ENCODE measurements at places on chromosomes 2 and 18. TPM values are rescaled to one million over a fixed set of nuclear protein-coding genes. Genes with fewer than 3 reads are reported as not detected.

GRCh38 chr2:232027530-232027929 lies 66.0 kb downstream of the DIS3L2 start:
- no peak for DNase-seq

DNA sequence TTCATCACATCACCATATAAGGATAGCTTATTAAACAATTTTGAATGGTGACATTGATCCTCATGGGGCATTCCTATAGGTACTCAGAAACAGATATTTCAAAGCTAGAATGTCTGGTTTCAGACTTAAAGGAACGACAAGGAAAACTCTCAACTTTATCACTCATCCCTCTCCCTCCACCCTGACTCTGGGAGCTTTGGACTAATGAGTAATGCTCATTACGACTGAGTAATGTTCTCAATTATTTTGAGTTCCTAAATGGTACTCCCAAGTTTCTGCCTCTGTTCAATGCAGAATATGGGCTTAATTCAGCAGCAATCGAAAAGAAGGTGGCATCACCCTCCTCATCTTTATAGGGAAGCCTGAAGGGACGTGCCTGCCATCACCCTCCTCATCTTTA lies 43.4 kb downstream of the RFX8 start:
- DNase-seq = no peak

Gene C2orf92
- total RNA-seq = not detected

Gene CCBE1
- total RNA-seq = 26.3 TPM

Gene MDH1B
- 11.4 TPM for total RNA-seq

DNA sequence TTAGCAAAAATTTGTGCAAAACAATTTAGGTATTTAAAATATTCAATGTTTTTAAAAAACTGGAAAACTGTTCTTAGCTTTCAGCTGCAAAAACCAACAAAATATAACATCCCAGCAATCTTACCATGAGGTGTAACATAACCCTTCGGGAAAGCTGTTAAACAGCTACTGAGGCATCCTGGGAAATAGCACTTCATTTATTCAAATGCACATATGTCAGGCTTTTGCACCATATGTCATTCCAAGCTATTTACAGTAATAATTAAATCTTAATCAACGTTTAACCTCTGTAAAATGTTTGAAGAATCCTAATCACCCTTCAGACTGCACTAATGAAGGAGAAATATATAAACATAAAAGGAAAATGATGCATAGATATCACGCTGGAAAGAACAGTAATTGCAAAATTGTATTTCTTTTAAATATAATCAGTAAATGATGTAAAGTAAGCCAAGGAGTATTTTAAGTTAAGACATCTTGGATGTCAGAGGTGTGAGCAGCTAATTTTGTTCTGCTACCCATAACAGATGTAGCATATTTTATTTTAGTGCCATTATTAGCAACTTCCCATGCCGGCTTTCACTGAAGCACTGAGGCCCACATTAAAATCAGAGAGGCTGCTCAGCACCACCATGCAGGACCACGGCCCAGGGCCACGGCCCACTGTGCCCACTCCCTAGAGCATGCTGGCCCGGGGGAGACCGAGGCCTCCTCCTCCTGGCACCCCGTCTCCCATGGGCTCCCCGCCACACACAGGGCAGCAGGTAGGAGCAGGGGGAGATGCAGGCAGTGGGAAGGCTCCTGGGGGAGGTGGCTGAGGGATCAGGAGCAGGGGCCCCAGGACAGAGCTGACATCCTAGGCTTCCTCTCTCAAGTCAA lies 30.9 kb downstream of the EMX1 start:
- DNase-seq = no peak

- DNase-seq = no peak
These were observed 4.5 kb downstream of the KLF11 start for GRCh38 chr2:10047616-10048500.

DNA sequence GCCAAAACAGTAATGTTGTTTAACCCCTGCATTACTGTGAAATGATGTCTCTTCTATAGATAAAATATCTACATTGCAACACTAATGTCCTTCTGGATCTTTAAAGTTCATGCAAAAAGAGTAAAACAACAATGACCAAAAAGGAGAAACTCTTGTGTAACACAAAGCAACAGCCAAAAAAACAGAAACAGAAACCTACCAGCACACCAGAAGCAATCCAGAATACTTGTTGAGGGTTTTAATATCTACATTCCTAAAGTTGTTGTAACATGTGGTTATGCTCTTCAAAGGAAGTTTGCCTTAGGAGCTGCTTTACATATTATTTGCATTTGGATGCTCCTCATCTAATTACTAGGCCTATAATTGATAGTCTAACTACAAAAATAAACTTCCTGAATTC lies 157.2 kb downstream of the BABAM2 start:
- DNase-seq = no peak

Gene RTP5
- not detected for total RNA-seq
